ENCODE measurements at places on chromosomes 7 and 10.
A peak's percentile ranks its signal among the peaks of the same experiment; 100 is the strongest.

DNA sequence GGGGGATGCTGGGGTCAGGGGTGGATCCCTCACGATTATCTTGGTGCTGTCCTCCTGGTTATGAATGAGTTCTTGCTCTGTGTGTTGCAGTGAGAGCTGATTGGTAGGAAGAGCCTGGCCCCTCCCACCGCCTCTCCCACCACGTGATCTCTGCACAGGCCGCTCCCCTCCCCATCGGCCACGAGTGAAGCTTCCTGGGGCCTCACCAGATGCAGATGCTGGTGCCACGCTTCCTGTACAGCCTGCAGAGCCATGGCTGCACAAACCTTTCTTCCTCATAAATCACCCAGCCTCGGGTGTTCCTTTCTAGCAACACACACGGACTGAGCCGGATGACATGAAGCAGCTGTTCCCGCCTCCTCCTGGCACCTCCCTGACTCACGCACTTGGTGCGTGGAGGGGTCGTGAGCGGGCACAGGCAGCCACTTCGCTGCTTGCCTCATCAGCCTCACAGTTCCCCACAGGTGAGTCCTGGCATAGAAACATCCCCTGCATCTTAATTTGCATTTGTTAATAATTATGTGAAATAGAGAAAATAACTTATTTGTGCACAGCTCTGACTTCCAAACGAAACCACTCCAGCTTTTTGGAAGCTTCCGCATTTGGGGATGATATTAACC is 210.8 kb downstream of the ADARB2 start:
- DNase-seq: peak; percentile 10

- DNase-seq: no peak
These were observed 55.1 kb upstream of the AASS start for GRCh38 chr7:122199171-122199570.

DNA sequence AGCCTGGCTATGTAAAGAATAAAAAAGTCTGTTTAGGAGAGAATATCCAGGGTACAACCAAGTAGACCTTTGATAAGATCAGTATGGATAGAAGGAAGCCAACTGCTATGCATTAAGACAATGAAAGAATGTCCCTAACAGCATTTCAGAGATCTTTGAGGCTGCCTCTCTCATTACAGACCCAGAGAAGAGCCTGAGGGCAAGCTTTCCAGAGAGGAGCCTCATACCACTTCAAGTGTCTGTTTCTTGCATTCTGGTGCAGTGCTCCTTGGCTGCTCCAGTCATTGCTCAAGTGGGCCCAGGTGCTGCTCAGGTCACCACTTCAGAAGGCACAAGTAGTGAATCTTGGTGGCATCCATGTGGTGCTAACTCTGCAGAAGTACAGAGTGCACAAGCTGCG is 514.0 kb downstream of the PLXDC2 start:
- DNase-seq: peak; percentile 94

- peak; percentile 88 for DNase-seq
These were observed 77.4 kb downstream of the PON1 start for GRCh38 chr7:95246831-95247370.

- DNase-seq: peak; percentile 83
These were observed 56.1 kb upstream of the ARID5B start for GRCh38 chr10:61845196-61845949.

GRCh38 chr7:80139236-80139635 is 4.6 kb downstream of the GNAI1 start:
- no peak for DNase-seq

DNA sequence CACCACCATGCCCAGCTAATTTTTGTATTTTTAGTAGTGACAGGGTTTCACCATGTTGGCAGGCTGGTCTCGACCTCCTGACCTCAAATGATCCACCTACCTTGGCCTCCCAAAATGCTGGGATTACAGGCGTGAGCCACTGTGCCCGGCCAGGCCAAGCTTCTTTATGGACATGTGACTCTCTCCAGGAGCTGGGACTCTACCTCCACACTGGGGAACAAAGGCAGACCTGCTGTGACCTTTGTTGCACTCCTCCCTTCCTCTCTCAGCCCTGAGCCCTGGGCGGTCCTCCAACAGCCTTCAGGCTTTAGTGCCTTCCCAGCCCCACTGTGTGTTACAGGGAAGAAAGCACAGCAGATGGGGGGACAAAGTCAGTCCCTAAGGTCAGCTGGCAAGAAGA is 55.0 kb upstream of the DUSP5 start:
- no peak for DNase-seq

DNA sequence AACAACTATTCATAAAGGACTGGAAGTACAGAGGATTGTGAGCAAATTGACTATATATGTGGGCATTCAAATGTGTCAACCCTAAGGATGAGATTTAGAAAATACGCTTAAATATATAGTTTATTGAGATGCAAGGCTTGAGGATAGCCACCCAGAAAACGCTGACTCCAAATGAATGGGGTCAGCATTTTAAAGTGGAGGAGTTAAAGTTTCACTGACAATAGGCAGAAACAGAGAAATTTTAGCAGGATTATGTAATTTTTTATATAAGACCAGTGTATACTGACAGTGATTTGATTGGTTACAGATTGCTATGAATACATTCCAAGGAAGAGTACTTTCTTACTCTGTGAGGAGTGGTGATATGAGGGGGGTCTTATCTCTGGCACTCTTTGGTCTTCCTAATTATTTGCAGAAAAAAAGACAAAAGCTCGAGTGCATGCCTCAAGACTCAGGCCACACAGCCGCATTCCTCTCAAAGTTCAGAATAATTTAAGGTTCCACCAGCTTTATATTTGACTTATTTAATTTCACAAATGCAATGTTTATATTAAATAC is 38.6 kb upstream of the ARL4A start:
- DNase-seq: peak; percentile 53

DNA sequence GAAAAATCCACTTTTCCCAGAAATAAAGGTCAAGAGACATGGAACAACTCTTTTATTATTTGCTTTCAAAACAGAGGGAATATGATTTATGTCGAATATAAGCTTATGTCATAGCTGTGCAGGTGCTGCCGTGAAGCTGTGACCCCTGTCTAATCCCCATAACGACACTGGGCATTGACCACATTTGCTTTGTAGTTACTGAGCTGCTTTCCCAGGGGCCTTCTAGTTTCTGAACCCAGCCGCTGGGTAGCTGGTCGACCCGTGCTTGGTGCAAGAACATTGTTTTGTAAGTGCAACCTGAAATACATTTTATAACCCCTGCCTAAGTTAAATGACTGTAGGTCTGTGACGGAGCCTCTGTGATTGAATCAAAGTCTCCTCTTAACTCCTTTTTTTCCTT is 144.9 kb upstream of the HDAC9 start:
- no peak for DNase-seq

GRCh38 chr7:111012799-111013675 is 77.9 kb upstream of the LRRN3 start:
- DNase-seq: no peak

DNA sequence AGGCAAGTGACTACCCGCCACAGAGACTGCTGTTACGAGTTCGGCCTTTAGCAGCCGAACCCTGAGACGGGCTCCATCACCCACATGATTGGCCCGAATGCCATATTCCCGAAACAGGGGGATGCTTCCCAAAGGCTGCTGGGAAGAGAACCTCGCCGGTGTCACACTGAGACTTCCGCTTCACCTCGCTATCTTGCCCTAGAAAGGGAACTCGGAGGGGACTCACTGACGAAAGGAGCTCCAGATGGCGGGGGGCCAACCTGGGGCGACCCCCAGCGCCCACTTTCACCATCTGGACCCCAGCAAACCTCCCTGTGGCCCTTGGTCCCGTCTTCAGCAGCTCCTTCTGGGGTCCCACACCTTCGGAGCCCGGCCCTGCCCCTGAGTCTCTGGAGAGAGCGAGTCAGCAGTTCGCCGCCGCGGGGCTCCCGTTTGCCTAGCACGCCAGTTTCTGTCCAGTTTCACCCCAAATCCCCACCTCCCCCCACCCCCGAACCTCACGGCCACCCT is 529 bp downstream of the HPS1 start:
- peak; percentile 54 for DNase-seq

GRCh38 chr7:158834878-158835784 is 5.8 kb upstream of the ESYT2 start:
- no peak for DNase-seq

DNA sequence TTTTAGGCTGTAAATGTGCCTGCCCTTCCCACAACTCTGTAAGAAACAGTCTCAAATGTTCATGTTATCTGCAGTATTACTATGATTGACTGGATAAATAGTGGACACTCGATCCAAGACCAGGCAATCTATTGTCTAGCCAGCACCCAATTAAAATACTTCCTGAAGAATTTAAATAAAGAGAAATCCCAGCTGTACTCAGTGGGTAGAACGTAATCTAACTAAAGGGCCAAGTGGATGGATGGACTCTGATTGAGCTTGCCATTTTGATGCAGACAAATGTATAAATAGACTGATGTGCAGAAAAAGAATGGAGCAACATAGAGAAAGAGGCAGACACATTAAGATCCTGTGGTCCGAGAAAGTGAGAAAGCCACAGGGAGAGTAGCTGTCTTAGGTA is 158.0 kb downstream of the IPMK start:
- no peak for DNase-seq

DNA sequence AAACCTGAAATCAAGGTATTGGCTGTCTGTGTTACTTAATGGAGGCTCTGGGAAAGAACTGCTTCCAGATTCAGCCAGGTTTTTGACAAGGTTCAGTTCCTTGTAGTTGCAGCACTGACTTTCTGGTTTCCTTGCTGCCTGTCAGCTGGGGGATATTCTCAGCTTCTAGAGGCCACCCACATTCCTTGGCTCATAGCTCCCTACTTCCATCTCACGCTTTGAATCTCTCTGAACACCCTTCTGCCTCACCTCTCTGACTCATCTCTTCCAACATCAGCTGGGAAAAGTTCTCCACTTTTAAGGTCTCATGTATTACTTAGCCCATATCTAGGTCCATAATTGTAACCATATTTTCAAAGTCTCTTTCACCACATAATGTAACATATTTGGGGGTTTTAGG is 22.9 kb upstream of the GPR22 start:
- DNase-seq: no peak

DNA sequence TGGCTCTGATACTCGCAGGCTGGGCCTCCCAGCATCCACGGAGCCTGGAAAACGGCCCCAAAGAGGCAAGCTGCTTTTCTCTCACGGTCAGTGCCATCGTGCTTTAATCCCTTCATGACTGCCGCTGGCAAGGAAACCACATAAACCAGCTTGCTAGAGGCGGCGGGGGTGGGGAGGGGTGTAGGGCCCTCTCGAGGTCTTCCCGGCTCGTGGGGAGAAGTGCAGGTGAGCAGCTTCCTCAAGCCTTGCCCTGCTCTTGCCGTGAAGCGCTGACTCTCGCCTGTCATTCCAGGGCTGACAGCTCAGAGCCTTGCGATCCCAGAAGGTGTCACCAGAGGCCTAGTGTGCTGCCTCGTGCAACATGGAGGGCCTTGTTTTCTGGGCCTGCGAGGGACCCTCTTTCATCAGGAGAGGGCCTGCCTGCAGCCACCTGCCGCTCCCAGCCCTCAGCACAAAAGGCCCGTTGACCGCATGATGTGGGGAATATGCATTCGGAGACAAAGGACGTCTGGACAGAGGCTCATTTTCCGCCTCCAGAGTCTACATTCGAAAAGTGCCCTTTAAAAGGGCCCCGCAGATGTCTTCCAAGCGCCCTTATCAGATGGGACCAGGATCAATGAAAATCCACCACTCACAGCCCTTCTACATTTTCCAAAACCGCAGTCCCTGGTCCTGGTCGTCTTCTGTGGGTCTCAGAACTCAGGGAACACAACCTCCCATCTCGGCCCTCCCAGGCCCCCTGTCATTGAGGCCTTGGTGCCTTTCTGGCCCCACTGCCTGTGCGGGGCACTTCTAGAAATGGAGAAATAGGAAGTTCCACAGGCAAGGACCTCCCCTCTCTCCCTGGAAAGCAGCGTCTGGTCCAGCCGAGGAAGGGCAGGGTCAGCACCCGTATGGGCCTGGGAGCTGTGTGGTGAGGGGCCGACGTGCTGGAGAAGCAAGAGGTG is 58.7 kb downstream of the ZRANB1 start:
- DNase-seq: peak; percentile 28

DNA sequence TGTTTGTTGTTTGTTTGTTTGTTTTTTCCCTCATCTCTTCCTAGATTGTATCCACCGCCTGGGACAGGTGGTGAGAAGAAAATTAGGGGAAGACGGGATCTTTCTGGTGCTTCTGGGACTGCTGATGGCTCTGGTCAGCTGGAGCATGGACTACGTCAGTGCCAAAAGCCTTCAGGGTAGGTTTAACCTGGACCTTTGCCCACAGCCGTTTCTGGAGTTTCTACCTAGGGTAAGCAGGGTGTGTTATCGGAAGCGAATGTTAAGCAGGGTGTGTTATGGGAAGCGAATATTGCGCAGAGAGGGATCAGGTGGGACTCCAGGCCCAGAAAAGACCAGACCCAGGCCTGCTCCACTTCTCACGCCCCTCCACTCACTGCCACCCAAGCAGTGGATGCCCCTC is 4.7 kb downstream of the CLCN1 start:
- no peak for DNase-seq

DNA sequence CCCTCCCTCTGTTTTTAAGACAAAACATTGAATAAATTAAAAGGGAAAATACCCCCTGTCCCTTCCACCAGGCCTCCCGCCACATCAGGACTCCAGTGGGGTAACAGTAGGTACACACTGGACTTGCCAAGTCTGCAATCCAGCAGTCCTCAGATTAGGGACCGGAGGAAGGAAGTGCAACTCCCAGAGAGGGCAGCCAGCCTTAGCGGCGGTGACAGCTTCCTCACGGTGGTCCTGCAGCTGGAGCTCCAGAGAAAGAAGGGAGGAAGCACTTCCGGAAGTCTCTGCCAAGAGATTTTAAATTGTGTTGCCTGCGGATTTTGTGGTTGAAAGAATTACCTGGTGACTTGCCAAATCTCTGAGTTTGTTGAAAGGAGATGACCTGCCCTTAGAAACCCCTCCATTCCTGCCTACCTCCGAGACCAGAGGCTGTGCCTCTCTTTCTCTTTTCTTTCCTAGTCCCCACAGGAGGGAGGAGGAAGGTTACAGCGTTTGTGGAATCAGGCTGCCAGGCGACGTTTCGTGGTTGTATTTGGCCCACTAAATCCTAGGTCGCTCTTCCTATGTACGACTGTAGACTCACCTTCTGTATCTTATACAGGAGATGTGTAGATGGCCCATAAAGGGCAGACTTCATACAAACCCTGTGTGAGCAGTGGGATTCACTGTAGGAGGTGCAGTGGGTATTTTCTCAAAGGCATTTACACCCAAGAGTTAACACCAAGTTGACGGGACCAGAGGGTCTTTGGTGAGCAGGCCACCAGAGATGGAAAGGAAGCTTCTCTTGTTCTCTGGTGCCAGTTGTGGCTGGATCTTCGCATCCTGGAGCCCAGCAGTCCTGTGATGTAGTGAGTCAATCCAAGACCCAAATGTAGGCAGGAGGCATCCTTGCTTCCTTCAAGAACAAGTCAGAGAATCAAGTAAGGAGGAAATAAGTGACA is 77.9 kb downstream of the INSIG1 start:
- peak; percentile 64 for DNase-seq

Data from mesendoderm (in vitro differentiated cells).